Thyroid gland (tissue), 4 donors: ENCODE measurements at places on chromosomes 16 and 17. TPM values are rescaled to one million over a fixed set of nuclear protein-coding genes. Genes with fewer than 3 reads are reported as not detected.

DNA sequence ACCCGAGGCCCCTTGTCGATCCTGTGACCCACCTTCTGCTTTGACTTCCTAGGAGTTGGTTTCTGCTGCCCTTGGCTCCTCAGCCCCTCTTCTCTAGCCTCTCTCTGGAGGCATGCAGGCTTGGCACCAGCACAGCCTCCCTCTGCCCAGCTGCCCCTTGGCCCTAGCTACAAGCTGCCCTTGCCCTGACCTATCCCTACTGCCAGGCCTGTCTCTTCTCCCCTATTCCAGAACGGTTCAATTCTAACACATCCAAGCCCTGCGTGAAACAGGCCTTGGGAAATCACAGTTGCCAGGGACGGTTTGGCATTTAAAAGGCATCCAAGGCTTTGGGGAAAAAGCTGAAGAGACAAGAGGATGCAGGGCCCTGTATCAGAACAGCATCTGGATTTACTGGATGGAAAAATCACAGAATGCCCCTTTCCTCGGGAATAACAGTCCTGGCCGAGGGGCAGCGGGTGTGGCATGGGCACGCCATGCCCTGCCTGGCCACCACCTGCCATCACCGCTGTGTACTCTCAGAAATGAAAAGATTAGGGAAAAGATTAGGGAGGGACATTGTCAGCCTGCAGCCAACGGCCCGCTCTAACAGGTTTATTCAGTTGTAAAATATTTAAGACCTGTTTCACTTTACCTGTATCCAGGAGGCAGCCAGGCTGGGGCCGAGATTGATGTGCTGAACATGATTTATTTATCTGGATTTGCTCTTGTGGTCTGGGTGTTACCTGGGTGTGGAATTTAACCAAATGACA is 15.8 kb downstream of the RAI1 start:
- no peak overlapping the region for H3K4me3 ChIP-seq
- DNase-seq, result no peak
- peak overlapping the region; percentile 83 for H3K27ac ChIP-seq

GRCh38 chr17:4748686-4749085 is 9.0 kb upstream of the CXCL16 start:
- no peak for DNase-seq
- H3K36me3 ChIP-seq, result no peaks in the 10 kb centered on the region
- no peaks in the 10 kb centered on the region for H3K4me1 ChIP-seq

- H3K27me3 ChIP-seq, result no peaks in the 10 kb centered on the region
- DNase-seq, result no peak
- H3K4me3 ChIP-seq, result no peak overlapping the region
Observed at GRCh38 chr17:8224891-8225812, 14.8 kb upstream of the AURKB start.

DNA sequence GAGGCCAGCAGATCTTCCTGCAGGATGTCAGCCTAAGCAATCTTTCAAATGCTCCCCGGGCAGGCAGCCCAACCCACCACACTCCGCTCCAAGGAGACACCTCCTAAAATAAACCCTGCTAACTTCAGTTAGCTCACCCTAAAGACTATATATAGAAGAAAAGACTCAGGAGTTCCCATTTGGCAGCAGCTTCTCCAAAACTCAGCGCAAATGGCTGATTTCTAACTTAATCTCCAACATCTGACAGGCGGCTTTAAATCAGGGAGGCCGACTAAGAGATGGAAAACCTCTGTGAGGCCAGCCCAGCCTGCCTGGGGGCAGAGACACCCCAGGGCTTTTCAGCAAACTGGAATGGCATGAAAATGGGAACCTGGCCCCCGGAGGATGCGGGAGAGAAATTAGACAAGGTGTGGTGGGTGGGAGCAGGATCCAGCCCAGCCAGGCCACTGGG is 91.6 kb downstream of the XYLT1 start:
- no peak overlapping the region for H3K4me3 ChIP-seq
- H3K36me3 ChIP-seq, result no peaks in the 10 kb centered on the region
- H3K4me1 ChIP-seq, result peaks cover 17% of the 10 kb centered on the region
- no peak overlapping the region for H3K27ac ChIP-seq
- no peak for DNase-seq
- no peaks in the 10 kb centered on the region for H3K27me3 ChIP-seq

- no peak overlapping the region for H3K4me3 ChIP-seq
- H3K4me1 ChIP-seq, result no peaks in the 10 kb centered on the region
- no peak overlapping the region for H3K27ac ChIP-seq
- no peak for DNase-seq
- no peaks in the 10 kb centered on the region for H3K27me3 ChIP-seq
Observed at GRCh38 chr16:50555269-50555875, 7.2 kb downstream of the NKD1 start.

GRCh38 chr17:1764284-1764683 is 2.4 kb downstream of the SERPINF1 start:
- no peaks in the 10 kb centered on the region for H3K27me3 ChIP-seq
- H3K36me3 ChIP-seq, result no peaks in the 10 kb centered on the region
- peak; percentile 44 for DNase-seq
- peaks cover 17% of the 10 kb centered on the region for H3K4me1 ChIP-seq
- H3K27ac ChIP-seq, result peak overlapping the region; percentile 75

- no peak within 1 kb of the TSS for H3K4me3 ChIP-seq
- H3K36me3 ChIP-seq, result peaks cover 44% of the 10 kb centered on the region
- H3K4me1 ChIP-seq, result no peaks in the 10 kb centered on the region
- DNase-seq, result peak; percentile 12
- H3K27me3 ChIP-seq, result no peaks in the 10 kb centered on the region
Observed at GRCh38 chr16:28984619-28985135, at the start of gene LAT. Gene LAT, plus strand, starts transcription at chr16:28985052. Its CDS starts 366 bp downstream, at chr16:28985418.

- no peaks in the 10 kb centered on the region for H3K27me3 ChIP-seq
- H3K4me3 ChIP-seq, result no peak overlapping the region
- DNase-seq, result no peak
- H3K27ac ChIP-seq, result no peak overlapping the region
Observed at GRCh38 chr16:78620291-78620690, 520.8 kb downstream of the WWOX start.

The ENPP7 gene
- total RNA-seq, result not detected

DNA sequence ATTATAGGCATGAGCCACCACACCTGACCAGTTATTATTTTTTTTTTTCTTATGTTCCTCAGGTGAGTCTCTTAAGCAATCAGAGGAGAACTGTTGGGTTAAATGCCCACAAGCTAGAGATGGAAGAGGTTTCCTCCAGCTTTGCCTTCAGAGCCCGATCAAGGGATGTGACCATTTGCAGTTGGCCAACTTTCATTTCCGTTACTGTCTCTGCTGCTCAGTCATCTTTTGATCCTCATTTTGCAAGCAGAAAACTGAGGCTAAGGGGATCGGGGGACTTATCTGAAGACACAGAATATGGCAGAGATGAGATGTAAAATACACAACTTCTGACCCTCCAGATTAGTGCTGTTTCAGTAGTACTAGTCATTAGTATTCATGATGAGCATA is 188.8 kb downstream of the RAB11FIP4 start:
- no peak overlapping the region for H3K27ac ChIP-seq
- no peak for DNase-seq
- peaks cover 43% of the 10 kb centered on the region for H3K4me1 ChIP-seq
- H3K27me3 ChIP-seq, result no peaks in the 10 kb centered on the region
- H3K4me3 ChIP-seq, result no peak overlapping the region

DNA sequence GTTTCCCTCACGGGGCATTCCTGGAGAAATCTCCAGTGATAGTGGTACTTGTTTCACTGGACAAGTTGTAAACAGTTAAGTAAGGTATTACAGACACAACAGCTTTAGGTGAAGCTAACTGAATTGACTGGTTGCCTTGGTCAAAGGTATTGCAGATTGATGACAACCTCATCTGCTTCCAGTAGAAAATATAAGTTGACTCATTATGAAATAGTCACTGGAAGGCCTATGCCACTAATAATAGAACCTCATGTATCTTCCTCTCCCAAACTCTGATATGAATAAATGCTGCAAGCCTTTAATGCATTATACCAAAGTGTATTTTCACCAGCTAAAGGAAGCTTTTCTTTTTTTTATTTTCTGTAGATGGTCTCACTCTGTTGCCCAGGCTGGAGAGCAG is 44.8 kb downstream of the GLG1 start:
- no peak overlapping the region for H3K4me3 ChIP-seq
- DNase-seq, result no peak
- no peak overlapping the region for H3K27ac ChIP-seq
- H3K4me1 ChIP-seq, result peaks cover 32% of the 10 kb centered on the region
- no peaks in the 10 kb centered on the region for H3K27me3 ChIP-seq

The SALL1 gene
- total RNA-seq, result 57.0 TPM

The GPRC5C gene
- total RNA-seq, result 73.2 TPM

DNA sequence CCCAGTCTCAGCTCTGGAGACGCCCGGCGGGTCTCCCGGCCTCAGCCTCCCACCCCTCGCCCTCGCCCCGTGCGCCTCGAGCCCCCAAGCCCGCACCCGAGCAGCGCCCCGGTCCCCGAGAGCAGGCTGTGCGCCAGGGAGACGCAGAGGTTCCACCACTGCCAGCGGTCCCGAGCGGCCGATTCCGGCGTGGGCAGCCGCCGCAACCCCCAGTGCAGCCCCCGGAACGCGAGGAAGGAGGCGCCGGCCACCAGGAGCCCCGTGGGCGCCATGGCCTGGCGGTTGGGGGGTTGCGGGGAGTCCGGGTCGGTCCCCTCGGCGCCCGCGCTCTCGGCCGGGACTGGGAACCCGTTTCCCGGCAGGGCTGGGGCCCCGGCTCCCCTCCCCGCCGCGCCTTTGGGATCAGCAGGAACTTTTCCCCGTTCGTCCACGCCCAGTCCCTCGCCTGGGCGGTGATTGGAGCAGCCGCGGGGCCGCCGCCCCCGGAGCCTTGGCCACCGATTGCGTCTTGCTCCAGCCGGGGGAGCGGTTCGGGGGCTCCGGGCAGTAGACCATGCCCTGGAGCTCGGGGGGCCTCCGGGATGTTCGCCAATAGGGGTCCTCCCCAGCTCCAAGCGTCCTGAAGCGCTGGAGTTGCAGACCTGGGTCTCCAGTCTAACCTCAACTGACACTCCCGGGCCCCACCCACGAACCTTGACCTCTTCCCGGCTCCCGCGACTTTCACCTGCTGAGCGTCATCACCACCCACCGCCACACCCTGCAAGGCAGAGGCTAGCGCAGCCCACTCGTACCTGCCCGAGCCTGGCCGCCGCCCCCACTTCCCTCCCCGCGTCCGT is at the start of gene TLCD2:
Gene TLCD2, minus strand, starts transcription at position 407 of the 836 bp plus-strand sequence. Its CDS starts 135 bp downstream, at position 272.
- peaks cover 24% of the 10 kb centered on the region for H3K36me3 ChIP-seq
- peak within 1 kb of the TSS; percentile 61 for H3K4me3 ChIP-seq
- no peaks in the 10 kb centered on the region for H3K27me3 ChIP-seq
- DNase-seq, result peak; percentile 69
- peak within 1 kb of the TSS; percentile 64 for H3K27ac ChIP-seq
- H3K4me1 ChIP-seq, result peaks cover 26% of the 10 kb centered on the region

DNA sequence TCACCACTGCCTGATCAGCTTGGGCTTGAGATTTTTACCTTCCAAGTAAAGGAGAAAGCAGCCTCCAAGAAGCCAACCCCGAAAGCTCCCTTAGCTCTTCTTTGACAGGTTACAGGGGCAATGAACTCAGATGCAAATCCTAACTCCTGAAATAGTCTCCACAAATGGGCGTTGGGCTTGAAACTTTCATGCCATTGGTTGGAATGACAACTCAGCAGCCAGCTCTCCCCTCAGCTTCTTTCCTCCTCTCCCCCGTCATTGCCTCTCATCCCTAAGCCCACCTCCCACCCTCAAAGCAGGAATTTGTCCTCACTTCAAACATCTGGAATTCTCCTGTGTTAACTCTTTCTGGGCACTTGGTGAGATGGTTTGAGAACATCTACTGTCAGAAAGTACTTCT is at the start of gene TAT:
Gene TAT, minus strand, starts transcription at position 122 of the 400 bp plus-strand sequence. CDS start 677 bp downstream, outside the sequence.
- no peaks in the 10 kb centered on the region for H3K36me3 ChIP-seq
- no peaks in the 10 kb centered on the region for H3K4me1 ChIP-seq
- H3K27ac ChIP-seq, result no peak within 1 kb of the TSS
- H3K4me3 ChIP-seq, result no peak within 1 kb of the TSS
- DNase-seq, result no peak
- H3K27me3 ChIP-seq, result no peaks in the 10 kb centered on the region

DNA sequence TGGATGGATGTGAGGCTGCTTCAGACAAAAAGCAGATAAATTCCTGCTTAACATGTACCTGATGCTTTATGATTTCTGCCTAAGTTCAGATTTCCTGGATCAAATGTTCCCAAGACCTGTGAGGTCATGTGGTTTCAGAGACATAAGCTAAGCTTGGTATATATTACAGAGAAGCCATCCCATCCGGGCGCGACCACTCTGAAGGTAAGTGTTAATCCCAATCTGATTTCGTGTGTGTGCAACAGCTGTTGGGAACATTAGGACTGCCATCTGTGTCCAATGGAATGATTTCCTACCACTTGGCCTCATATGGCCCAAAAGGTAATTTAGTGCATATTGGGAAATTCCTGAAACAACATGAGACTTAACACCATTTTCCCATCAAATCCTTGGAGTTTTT is 199.1 kb downstream of the HS3ST3B1 start:
- no peak overlapping the region for H3K4me3 ChIP-seq
- H3K27me3 ChIP-seq, result no peaks in the 10 kb centered on the region
- DNase-seq, result no peak
- H3K36me3 ChIP-seq, result no peaks in the 10 kb centered on the region
- no peaks in the 10 kb centered on the region for H3K4me1 ChIP-seq

DNA sequence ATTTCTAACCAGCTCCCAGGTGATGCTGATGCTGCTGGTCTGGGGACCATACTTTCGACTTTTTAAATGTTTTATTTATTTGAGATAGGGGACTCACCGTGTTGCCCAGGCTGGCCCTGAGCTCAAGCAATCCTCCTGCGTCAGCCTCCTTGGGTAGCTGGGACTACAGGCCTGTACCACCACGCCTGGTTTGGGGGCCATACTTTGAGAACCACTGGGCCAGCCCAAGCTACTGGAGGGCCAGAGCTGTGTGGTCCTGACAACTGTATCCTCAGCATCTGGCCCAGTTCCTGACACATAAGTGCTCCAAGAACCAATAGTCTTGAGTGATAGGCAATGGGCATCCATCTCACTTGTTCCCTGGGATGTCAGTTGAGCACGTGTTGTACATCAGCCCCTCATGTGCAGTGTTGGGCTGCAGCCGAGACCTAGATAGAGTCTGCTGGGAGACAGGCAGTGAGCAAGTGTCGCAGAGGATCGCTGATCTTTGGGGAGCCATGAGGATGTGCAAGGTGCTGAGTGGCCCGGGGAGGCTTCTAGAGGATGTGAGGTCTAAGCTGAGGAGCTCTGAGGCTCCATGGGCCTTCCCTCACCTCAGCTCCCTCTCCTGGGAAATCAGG is 1.6 kb downstream of the RMI2 start:
- no peaks in the 10 kb centered on the region for H3K36me3 ChIP-seq
- no peak overlapping the region for H3K27ac ChIP-seq
- peaks cover 8% of the 10 kb centered on the region for H3K4me1 ChIP-seq
- no peak overlapping the region for H3K4me3 ChIP-seq
- H3K27me3 ChIP-seq, result no peaks in the 10 kb centered on the region
